ENCODE measurements at places on chromosomes 3 and 15.

GRCh38 chr15:59963925-59964324 is 40.2 kb upstream of the FOXB1 start:
- no peak for DNase-seq

DNA sequence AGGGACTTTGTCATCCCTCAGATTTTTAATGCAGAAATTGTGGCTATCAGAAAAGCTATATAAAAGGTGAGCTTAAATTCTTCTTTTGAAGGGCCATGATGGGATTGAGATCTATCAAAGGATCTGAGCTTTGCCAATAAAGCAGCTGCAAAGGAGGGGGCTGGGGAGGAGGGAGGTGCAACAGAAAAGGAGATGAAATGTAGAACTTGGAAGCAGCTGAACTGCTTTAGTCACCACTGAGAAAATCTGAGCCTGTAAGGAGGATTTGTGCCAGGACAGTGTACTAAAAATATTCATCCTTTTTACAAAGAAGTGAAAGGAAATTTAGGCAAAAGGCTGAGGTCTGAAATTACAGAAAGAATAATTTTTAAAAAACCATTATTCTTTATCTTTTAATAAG is 10.4 kb downstream of the TSPAN3 start:
- DNase-seq, result no peak

DNA sequence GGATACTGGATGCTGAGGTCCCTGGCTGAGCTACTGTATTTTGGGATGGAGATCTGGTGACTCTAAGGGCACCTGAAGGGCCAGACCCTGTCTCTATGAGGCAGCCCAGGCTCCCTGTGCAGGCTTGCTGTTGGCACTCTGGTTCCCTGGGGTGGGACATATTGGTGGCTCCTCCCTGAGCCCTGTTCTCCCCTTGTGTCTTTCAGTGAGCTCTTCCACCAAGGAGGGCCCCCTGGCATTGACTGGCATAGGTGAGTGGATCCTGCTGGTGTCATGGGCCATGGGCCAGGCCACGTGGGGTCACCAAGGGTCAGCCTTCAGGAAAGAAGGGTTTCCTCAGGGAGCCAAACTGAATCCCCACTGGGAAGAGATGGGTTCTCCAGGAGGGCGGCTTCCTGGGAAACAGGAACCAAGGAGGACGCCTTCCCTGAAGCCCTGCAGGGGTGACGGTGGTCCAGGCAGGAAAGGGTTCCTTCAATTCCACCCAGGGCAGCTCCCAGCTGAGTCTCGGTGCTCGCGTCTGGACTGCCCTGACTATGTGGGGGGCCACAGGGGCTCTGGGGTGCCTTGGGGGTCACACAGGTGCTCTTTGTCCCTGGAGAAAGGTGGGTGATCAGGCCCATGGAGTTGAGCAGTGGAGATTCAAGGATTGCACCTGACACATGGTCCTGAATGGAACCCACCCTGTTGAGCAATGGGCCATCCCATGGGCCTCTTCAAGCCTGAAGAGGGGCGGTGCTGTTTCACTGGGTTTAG is 220.4 kb downstream of the SNRPN start:
- no peak for DNase-seq

DNA sequence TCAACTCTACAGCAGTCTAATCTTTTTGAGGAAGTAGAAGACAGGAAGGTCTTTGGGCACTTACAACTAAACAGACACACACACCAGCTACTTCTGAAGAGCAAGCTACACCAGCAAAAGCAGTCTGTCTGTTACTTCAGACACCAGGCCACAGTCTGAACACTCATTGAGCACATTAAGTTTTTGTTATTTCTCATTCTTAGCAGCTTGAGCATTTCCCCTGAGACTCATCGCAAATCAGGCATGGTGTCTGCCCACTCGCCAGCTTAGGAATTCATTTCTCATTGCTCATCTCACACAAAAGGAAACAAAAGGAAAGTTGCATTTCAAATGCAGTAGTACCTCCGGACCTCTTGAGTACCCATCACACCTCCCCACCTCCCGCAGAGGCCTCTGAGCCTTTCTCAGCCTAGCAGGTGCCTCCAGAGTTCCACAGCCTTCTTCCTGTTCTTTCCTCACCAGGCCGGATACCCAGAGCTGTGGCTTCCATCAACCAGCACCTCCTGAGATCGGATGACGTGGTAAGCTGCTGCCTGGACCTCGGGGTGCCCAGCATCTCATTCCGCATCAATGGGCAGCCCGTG is 302.0 kb downstream of the RYR3 start:
- DNase-seq, result no peak

DNA sequence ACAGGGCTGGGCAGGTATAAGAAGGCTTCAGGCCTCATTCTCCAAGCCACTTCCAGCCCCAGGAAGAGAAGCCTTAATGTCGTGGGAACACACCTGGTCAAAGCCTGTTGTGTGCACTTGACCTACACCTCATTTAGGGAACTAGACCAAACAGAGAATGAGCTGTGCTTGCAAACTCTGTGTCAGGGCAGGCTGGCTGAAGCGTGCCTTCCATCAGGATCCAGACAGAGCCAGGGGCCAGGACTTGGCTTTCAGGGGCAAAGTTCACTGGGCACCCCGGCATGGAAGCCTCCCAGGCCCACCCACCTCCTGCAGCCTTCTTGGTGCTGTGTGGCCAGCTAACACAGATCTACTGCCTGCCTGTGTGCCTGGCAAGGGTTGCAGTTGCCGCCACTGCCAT is 11.5 kb downstream of the RBPMS2 start:
- DNase-seq, result no peak

DNA sequence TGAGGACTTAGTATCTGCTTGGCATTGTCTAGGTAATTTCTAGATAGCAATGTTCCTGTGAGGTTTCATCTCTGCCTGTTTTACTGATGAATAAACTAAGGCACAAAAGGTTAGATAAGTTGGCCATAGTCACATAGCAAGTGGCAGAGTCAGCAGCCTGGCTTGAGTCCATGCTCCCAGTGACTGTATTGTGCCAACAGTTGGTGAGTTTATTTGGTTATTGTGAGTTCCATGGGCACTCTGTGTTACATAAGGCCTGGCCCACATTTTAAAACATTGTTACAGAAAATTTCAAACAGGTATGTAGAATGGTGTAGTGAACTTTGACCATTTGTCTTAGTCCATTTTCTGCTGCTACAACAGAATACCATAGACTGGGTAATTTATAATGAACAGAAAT is 15.2 kb downstream of the MCM2 start:
- DNase-seq, result no peak

GRCh38 chr3:481680-482079 is 285.1 kb downstream of the CHL1 start:
- no peak for DNase-seq

DNA sequence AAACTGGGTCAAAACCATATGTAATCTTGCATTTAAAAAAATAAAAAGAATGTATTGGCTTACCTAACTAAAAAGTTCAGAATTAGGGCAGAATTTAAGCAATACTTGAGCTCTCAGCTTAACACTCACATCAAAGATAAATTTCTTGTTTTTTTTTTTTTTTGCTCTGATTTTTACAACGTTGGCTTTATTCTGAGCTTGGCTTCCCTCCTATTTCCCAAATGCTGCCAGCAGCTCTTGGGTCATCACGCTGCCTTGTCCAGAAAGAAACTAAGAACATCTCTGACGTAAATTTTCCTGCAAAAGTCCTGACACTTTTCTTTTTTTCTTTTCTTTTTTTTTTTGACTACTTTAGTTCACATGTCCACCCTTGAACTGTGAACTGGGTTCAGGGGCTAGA is 150.6 kb upstream of the TGFBR2 start:
- no peak for DNase-seq

DNA sequence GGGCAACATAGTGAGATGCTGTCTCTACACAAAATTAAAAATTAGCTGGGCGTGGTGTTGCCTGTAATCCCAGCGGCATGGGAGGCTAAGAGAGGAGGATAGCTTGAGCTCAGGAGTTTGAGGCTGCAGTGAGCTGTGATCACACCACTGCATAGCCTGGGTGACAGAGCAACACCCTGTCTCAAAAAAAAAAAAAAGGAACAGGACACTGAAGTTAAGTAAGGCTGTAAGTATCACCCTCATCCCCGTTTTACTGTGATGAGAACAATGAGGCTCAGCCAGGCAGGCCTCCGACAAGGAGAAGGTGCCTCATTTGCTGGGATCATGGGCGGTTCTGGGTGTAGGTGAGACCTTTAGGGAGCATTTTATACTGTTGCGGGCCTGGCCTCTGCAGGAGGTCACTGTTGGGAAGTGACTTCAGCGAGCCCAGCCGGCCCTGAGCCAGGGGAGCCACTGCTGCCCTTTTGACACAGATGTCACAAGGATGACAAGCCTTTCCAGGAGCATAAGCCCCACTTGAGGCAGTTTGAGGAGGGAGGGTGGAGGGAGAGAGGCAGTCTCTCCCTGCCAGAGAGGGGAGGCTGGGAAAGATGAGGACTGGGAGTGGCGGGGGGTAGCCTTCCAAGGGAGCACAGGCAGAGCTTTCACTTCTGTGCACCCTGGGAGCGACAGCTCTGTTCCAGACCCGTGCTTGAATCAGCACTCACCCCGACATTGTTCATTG is 30.8 kb downstream of the IRAK2 start:
- DNase-seq, result no peak

GRCh38 chr3:11434017-11434526 is 161.9 kb downstream of the ATG7 start:
- peak; percentile 16 for DNase-seq

DNA sequence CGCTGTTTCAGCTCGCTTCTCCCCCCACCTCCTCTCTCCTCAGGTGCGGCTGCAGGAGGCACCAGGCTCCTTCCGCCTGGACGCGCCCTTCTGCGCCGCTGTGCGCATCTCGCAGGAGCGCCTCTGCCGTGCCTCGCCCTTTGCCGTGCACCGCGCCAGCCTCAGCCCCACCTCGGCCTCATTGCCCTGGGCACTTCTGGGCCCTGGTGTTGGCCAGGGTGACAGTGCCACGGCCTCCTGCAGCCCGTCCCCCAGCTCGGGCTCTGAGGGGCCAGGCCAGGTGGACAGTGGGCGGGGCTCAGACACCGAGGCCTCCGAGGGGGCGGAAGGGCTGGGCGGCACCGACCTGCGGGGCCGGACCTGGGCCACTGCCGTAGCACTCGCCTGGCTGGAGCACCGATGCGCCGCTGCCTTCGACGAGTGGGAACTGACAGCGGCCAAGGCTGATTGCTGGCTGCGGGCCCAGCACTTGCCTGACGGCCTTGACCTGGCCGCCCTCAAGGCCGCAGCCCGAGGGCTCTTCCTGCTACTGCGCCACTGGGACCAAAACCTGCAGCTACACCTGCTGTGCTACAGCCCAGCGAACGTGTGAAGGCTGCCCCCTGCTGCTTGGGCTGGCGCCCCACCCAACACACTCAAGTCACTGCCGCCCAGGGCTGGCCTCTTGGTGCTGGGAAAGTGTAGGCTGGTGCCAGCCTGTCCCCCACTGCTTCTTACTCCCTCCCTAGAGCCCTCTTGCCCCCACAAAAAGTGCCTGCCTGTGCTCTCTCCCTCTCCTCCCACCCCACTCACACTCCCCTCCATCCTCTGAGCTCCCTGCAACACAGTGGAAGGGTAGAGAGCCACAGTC is 7.1 kb downstream of the ALG3 start:
- no peak for DNase-seq

- no peak for DNase-seq
Measured at GRCh38 chr3:107061466-107061865, 315.8 kb upstream of the CCDC54 start.

GRCh38 chr3:183490653-183491052 is 62.2 kb upstream of the MCF2L2 start:
- DNase-seq, result no peak

GRCh38 chr15:27574541-27575054 is 524.5 kb downstream of the OCA2 start:
- DNase-seq, result no peak

- DNase-seq, result no peak
Measured at GRCh38 chr3:39108200-39108710, 775 bp downstream of the TTC21A start.

DNA sequence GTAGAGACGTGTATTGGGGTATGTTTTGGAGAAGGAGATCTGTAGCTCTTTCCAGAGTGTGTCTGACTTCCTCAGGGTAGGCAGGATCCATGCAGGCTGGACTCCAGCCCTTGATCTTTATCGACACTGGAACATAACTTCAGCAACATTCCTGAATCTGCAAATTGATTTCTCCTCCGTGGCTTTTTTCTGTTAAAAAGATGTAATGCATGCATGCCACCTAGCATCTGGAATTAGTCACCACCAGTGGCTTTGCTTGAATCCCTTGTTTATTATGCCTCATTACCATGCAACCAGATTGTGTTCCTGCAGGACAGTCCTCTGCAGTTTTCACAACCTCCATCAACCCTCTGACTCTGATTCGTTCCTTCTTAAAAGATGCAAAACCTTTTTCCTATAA is 86.1 kb downstream of the CCNL1 start:
- DNase-seq, result no peak

DNA sequence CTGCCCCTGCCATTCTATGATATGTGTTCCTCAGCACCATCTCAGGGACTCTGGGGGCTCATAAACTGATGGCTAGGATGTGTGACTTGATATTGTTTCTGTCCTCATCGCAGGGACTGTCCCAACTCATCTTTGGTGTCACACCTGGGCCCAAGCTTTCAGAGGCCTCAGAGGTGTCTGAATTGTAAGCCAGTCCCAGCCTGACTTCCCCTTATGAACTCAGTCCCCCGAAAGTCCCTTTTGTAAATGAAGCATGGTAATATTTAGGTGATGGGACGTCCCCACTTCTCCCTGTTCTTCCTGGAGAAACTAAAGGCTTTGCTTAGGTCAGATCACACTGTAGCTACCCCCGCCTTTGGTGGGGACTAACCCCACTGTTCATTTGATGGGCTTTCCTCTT is 142.4 kb upstream of the TLE3 start:
- no peak for DNase-seq

DNA sequence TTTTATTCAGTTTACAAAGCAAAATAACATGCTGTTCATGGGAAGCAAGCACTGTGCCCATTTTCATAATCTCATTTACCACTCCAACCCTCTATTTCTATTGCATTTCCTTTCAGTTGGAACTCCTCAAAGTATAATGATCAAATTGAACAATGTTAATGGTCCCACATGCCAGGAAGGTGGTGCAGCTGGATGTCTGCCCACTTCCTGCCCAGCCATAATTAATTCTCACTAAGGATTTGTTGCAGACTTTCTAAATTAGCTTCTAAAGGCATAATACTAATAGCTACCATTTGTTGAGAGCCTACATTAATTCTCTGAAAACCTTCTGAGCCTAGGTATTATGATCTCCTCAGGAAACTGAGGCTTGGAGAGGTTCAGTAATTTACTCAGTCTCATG is 316.1 kb upstream of the TPM1 start:
- no peak for DNase-seq

DNA sequence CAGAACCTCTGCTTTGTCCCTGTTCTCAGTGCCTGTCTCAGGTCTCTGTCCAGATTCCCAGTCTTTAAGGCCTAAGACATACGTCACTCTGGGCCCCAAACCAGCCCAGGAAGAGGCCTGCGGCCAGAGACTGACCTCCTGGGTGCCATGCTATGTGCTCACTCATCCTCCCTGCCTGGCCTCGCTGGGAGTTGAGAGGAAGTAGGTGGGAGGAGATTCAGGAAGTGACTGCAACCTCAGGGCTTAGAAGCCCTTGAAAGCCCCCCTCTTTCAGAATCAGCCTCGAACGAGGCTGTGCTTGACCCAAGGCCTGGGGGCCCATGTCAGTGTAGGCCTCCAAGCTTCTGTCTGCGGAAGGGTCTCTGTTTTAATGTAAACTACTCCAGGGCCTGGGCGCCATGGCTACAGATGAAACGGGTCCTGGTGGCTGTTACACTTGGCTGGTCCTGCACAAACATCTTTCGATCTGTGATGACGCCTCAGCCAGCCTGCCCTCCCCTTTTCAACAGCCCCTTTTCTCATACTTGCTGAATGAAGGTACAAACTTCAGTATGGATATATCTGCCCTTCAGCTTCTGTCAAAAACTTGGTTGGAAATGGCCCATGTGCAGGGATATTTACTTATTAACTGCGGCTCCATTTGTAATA is 11.7 kb downstream of the RASGRF1 start:
- DNase-seq, result no peak

All from substantia nigra (tissue), 51 donors.